ENCODE measurements at places on chromosomes 1 and 21.

- DNase-seq: no peak
Observed at GRCh38 chr1:43388613-43389012, 987 bp downstream of the MED8 start.

DNA sequence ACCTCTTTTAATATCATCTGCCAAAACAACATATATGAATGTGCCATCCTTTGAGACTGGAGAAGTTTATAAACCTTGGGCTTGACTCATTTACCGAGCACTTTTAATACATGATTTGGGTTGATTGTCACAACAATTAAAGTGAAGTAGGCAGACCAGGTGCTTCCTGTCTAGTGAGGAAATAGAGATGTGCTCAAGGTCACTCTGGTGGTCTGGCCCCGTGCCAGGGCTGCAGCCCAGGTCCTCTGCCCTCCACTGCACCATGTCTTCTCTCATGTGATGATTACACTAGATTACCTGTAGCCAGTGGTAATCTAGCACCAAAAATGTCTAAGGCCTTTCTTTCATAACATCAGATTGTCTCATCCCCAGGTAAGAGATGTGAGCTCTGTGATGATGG, 61.8 kb upstream of the LAMC2 start:
- no peak for DNase-seq

- no peak for DNase-seq
Observed at GRCh38 chr1:37725851-37726613, 33.7 kb downstream of the CDCA8 start.

GRCh38 chr1:118487091-118487490, 302.1 kb upstream of the SPAG17 start:
- no peak for DNase-seq

GRCh38 chr21:38261851-38262250, 5.1 kb downstream of the KCNJ15 start:
- DNase-seq: no peak

DNA sequence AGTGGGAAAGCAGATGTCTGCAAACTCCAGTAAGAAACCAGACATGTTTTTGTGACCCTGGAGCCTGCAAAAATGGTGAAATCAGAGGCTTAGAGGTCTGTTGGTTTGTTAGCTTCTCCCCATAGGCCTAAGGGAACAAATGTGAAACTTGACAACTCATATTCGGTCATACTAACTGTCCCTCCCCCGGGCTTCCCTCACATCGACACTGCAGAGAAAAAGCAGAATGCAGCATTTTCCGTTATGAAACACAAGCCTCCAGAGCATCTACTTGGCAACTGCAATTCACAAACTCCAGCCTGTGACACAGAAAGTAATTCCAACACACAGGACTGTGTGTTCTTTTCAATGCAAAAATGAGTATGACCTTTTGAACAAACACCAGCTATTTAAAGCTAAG, 3.7 kb downstream of the KCNA2 start:
- DNase-seq: peak; percentile 28

GRCh38 chr1:11316701-11317100, 43.7 kb downstream of the UBIAD1 start:
- DNase-seq: no peak
